Activated naive CD4-positive, alpha-beta T cell treated with anti-CD3 and anti-CD28 coated beads for 36 hours (primary cell): ENCODE measurements at places on chromosomes 7 and 10. TPM values are rescaled to one million over a fixed set of nuclear protein-coding genes. Genes with fewer than 3 reads are reported as not detected.

The SHLD2 gene
- 17.6 TPM for total RNA-seq

The LLCFC1 gene
- not detected for total RNA-seq

DNA sequence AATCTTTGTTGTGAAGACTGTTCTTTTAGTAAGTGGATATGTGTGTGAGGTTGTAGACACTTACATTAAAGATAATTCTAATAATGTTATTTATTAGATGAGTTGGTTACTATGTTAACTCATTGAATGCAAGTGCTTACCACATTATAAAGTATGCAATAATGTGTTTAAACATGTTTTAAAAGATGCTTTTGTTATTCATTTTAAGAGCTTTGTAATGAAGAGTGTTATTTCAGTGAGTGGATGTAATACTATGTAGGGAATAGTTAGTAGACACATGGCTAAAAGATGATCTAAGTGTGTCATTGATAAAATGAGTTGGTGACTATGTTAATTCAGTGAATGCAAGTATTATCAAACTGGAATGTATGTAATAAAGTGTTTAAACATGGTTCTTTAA is 70.0 kb upstream of the VOPP1 start:
- H3K4me3 ChIP-seq = no peak overlapping the region
- no peaks in the 10 kb centered on the region for H3K36me3 ChIP-seq
- H3K4me1 ChIP-seq = peaks cover 7% of the 10 kb centered on the region
- H3K27ac ChIP-seq = no peak overlapping the region
- no peaks in the 10 kb centered on the region for H3K27me3 ChIP-seq

DNA sequence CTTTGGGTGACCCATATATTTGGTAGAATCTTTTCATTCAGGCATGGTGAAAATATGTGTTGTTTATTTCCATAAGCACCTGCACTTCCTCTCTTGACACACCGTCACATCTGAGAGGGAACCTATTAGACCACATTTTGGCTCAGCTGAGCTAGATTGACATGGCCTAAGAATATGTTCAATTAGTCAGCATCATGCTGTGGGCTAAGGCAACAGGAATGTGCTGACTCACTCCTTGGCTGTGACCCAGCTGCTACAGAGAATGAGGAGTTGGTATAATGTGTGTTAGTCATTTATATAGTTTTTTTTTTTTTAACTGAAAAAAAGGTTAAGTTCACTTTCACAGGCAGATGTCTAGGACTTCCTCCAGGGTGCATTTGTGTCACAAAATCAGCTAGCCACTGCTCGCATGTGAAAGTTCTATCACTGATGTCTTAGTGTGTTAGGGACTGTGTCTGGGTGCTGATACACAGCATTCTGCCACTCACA is 180.6 kb downstream of the SEMA3E start:
- DNase-seq = peak; percentile 42
- H3K27ac ChIP-seq = no peak overlapping the region
- H3K36me3 ChIP-seq = no peaks in the 10 kb centered on the region
- no peak overlapping the region for H3K4me3 ChIP-seq

DNA sequence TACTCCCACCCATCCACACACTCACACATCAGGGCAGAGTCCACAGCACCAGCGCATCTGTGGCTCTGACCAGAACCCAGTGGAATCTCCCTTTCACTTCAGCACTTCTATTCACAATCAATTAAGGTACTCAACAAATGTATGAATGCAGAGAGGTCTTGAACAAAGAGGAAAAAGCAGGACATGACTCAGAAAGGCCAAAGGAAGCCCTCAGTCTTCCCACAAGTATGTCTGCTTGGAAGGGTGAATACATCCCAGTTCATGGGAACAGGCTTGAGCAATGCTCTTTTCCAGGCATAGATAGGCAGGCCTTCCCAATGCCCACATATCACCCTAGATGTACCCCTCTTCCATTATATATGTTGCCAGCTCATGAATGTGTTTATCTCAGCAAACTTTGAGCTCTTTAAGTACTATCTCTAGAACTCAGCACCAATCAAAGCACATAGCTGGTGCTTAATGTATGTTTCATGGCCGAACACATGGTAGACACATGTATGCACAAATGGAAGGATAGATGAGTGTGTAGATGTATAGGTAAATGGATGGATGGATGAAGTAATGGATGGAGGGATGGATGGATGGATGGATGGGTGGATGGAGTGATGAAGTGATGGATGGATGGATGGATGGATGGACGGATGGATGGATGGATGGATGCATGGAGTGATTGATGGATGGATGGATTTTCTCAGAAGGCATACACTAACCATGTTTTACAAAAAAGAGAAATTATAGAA is 507.6 kb downstream of the GRID1 start:
- no peaks in the 10 kb centered on the region for H3K36me3 ChIP-seq
- DNase-seq = no peak
- no peak overlapping the region for H3K4me3 ChIP-seq
- peaks cover 11% of the 10 kb centered on the region for H3K27me3 ChIP-seq
- no peaks in the 10 kb centered on the region for H3K4me1 ChIP-seq

DNA sequence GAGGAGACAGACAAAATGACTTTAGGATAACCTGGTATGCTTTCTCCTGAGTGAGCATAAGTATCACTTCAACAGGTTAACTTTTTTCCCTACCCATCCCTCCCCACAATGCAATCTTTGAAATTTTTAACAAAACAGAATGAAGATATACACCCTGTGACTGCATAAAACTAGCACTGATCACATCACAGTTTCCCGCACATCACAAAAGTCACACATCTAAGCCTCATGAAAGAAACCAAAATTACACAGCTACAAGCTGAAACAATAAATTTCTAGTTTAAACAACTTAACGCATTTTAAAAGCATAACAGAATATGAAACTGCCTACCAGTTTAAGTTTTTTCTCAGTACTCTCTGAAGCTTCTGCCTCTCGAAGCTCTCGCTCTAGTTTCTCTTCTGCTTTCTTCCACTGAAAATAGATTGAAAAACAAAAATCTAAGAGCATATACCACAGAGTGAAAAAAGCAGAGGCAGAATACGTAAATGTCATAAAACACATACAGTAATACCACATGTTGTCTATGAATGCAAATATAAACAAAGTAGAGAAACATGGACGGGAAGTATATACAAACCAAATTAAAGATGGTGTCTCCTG is 18.1 kb downstream of the NOC3L start:
- peaks cover 29% of the 10 kb centered on the region for H3K36me3 ChIP-seq
- DNase-seq = no peak
- no peak overlapping the region for H3K27ac ChIP-seq
- peaks cover 2% of the 10 kb centered on the region for H3K4me1 ChIP-seq

DNA sequence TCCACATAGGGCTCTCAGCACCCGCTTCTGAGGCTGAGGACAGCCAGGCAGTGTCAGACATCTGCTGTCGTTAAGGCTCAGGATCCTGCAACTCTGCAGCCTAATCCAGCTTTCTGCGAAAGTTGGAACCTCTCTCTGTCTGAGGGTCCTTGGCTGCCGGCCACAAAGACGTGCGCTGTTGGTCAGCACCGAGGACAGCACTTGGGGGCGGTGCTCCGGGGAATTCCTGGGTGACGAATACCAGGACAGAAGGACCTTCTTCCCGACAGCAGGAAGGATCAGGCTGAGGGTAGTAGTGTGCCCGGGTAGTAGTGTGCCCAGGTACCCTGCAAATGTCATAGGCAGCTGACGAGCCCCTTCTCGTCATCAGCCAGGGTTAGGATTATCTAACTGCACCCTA is 16.0 kb upstream of the RASGEF1A start:
- H3K4me3 ChIP-seq = no peak overlapping the region
- no peaks in the 10 kb centered on the region for H3K27me3 ChIP-seq
- peaks cover 16% of the 10 kb centered on the region for H3K4me1 ChIP-seq
- H3K27ac ChIP-seq = no peak overlapping the region
- no peaks in the 10 kb centered on the region for H3K36me3 ChIP-seq

DNA sequence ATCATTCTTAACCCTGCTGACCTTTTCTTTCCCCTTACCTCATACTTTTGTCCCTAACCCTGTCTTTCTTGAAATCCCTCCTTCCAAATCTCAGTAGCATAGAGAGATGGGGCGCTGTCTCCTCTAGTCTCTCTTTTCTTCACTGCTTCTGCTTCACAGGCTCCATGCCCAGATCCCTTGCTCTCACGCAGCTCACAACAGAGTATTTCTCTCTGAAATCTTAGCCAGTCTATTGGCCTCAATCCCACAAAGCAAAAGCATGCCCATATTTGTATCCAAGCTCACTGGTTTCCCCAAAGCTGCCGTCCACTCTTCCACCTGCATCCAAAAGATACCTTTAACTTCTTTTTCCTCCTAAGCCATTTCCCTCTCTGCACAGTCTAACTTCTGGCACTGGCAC is 526.8 kb downstream of the PLXDC2 start:
- H3K36me3 ChIP-seq = no peaks in the 10 kb centered on the region
- no peak overlapping the region for H3K4me3 ChIP-seq
- DNase-seq = no peak
- H3K4me1 ChIP-seq = no peaks in the 10 kb centered on the region

The NFE2L3 gene
- total RNA-seq = 12.9 TPM

GRCh38 chr7:155996718-155997280 is 184.5 kb upstream of the SHH start:
- H3K4me1 ChIP-seq = peaks cover 53% of the 10 kb centered on the region
- no peaks in the 10 kb centered on the region for H3K36me3 ChIP-seq
- DNase-seq = no peak
- H3K4me3 ChIP-seq = no peak overlapping the region

The NMT2 gene
- total RNA-seq = 22.3 TPM

The KLF6 gene
- total RNA-seq = 78.9 TPM

The TYW1B gene
- 2.8 TPM for total RNA-seq

The LIPF gene
- not detected for total RNA-seq

DNA sequence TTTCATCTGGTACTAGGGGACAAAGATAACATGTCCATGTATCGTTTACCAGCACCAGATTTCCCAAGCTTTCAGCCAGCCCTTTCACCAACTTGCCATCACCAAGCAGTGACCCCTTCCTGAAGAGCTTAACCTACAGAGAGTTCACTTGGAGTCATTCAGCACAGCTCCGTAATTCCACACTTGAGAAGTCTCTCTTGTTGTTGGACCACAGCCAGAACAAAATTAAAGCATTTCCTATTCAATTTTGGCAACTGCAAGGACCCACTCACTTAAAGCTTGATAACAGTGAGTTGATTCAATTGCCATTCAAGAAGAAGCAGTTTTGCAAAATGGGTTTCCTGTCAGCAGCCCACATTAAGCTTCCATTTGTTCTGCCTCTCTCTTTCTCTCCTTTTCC is 88.5 kb upstream of the LRRTM3 start:
- H3K4me1 ChIP-seq = no peaks in the 10 kb centered on the region
- DNase-seq = no peak
- no peaks in the 10 kb centered on the region for H3K36me3 ChIP-seq
- H3K4me3 ChIP-seq = no peak overlapping the region
- H3K27ac ChIP-seq = no peak overlapping the region

DNA sequence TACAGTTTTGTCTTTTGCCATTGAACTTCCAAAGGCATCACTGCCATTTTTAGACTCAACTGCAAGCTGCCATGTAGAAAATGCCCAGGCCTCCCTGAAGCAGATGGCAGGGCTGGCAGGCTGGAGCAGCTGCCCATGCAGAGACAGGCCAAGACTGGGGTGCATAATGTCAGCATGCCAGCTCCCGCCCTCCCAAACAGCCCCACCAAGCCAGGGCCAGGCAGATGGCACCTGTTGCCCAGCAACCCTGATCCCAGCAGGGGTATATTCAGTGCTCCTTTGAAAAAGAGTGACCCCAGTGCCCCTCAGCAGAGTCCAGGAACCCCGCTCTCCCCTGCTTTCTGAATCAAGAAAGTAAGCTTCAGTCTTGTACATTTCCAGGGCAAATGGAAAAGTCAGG is 32.6 kb downstream of the VSTM4 start:
- no peaks in the 10 kb centered on the region for H3K36me3 ChIP-seq
- H3K4me3 ChIP-seq = no peak overlapping the region
- H3K27ac ChIP-seq = no peak overlapping the region
- no peaks in the 10 kb centered on the region for H3K4me1 ChIP-seq
